Activated T-helper 17 cell treated with anti-CD3 and anti-CD28 coated beads, Interleukin-2, amount 50 U/mL, for 72 hours (primary cell): ENCODE measurements at places on chromosomes 7 and 10. TPM values are rescaled to one million over a fixed set of nuclear protein-coding genes. Genes with fewer than 3 reads are reported as not detected.

The NYAP1 gene
- 0.15 TPM for total RNA-seq

The PAX4 gene
- not detected for total RNA-seq

GRCh38 chr10:128494665-128495064, 368.4 kb upstream of the MKI67 start:
- ATAC-seq, result no peak

- no peak for ATAC-seq
These were observed 108.8 kb downstream of the GNAI1 start for GRCh38 chr7:80243425-80243824.

DNA sequence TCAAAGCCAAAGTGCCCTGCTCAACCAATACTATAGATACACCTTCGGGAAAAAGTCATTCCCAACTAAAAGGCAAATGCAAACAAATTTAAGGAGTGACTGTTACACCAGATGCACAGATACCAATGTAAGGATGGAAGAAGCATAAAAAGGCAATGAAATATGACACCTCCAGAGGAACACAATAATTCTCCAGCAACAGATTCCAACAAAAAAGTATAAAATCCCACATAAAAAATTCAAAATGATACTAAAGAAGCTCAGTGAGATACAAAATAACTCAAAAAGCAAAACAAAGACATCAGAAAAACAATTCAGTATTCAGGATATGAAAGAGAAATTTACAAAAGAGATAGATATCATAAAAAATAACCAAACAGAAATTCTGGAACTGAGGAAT, 44.1 kb upstream of the ASAH2 start:
- ATAC-seq, result no peak

GRCh38 chr10:89332123-89332633, 4.4 kb downstream of the IFIT3 start:
- ATAC-seq, result peak; percentile 50
